ENCODE measurements at places on chromosomes 12 and 14.

GRCh38 chr14:23729720-23730387, 93.7 kb downstream of the DHRS2 start:
- DNase-seq: no peak

DNA sequence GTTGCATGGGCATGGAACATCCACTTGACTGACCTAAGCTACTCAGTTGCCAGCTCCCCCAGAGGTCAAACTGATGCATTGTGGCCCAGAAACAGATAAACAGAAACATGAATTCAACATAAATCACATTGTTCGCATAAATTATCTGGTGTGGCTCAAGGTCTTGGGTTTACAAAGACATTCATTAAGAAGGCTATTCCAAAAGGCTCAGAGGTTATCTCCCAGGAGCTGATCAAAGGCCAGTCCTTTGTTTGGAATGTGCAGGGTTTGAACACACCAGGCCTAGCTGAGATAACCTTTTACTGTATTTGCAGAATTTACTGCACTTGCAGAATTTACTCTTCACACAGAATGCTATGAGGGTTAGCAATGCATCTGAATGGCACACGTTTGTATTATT, 96.4 kb upstream of the DCD start:
- DNase-seq: no peak

DNA sequence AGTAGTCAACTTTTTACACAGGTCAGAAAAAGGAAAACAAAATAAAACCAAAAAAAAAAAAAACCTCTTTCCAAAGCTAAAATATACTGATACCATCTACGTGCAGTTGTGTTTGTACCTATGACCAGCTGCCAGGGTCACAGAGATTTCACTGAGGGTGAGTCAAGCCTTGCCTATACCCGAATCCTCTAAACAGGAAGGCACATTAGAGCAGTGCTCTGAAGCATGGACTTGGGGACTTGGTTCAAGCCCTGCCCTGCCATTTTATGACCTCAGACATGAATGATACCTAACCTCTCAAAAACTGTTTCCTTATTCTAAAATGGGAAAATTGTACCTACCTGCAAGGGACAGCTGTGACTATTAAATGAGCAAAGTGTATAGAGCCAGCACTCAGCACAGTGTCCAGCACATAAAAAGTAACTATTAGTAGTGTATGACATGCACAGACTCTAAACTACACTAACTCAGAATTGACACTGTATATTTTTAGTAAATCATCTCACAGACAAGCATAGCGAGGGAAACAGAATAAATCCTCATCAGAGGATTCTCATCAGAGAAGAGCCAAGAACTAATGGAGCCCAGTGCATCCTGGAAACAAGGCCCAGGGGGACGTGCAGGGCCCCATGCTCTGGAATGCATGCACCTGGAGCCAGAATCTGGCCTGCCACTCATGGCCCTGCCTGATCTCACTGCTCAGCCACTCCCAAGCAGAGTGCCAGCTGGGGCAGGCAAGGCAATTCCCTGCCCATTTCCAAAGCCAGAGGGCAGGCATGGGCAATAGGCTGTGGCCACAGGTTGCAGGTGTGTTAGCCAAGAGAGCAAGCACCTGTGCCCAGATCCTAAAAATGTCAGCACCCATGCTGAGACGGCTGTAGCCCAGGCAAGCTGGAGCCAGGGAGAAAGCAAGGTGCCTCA, 57.0 kb downstream of the NT5DC3 start:
- DNase-seq: no peak

DNA sequence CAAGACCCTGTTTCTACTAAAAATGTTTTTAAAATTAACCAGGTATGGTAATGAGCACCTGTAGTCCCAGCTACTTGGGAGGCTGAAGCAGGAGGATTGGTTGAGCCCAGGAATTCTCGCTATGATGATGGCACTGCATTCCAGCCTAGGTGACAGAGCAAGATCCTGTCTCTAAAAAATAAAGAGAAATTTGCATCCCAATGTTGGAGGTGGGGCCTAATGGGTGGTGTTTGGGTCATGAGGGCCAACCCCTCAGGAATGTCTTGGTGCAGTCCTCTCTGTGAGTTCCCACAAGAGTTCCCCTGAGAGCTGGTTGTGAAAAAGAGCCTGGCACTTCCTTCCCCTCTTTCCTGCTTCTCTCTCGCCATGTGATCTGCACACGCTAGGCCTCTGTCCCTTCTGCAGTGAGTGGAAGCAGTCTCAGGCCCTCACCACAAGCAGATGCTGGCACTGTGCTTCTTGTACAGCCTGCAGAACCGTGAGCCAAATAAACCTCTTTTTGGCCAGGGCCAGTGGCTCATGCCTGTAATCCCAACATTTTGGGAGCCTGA, 11.3 kb downstream of the ACOT6 start:
- DNase-seq: no peak

DNA sequence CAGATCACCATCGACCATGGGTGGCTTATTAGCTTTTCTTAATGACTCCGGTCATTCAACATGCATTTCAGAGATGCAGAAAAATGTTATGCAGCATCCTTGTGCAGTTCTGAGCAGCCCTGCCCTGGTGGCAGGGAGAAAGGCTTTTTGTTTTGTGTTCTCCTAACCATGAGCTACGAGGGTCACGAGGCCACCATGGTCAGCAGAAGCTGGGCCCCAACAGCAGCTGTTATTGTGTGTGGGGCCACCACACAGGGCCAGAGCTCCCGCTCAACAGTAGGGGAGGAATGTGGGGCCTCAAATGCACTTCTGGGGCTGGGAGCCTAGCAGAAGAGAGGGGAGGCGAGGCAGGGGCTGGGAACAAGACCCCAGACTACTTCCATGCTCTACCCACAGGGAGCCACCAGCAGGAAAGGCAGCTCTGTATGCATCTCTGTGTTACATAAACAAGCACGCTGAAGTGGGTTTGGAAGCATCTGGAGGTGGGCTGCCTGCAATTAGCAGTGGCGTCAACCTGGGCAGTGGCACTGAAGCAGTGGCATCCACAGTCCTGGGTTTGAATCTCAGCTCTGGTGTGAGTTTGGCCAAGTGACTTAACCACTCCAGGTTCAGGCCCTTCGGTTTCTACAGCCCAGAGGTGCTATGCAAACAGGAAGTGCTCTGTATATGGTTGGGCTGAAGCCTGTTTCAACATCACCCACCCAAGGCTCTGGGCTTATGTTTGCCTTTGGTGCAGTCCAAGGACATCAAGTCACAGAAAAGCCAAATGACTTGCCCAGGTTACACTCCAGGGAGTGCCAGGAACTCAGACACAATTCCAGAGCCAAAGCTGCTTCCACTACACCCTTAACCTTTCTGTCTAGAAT, 16.3 kb downstream of the GLTP start:
- no peak for DNase-seq

DNA sequence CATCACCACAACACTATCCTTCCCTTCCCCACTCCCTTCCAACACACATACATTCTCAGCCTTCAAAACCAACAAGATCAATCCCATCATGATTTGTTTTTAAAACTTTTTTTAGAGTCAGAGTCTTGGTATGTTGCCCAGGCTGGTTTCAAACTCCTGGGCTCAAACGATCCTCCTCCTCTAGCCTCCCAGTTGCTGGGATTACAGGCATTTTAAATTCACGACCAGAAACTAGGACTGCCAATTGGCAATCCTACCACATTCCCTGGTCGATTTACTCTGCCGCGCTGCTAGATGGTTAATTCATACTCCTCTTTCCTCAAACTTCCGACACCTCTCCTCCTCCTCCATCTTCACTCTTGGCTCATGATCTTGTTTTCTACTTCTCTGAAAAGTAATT, 37.5 kb upstream of the TMCC3 start:
- no peak for DNase-seq

- DNase-seq: no peak
Measured at GRCh38 chr14:93688239-93688666, 100.0 kb downstream of the PRIMA1 start.

- DNase-seq: no peak
Measured at GRCh38 chr14:75851574-75851866, 130.3 kb downstream of the TGFB3 start.

DNA sequence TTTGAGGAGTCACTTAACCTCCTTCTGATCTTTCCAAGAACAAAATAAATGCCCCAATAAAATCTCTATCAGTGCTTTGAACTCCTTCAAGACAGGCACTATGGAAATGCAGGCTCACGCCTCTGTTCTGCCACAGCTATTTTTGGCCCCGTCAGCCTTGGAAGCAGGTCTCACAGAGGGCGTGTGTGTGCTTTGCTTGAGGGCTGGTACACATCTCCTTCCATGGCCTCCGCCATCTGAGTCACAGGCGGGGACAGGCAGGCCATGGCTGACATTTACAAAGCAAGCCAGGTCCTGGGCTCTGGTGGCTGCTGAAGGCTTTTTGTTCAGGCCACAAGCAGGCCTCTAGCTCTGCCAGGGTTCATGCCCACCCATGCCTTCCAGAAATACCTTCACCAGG, 16.0 kb downstream of the PRIMA1 start:
- no peak for DNase-seq

DNA sequence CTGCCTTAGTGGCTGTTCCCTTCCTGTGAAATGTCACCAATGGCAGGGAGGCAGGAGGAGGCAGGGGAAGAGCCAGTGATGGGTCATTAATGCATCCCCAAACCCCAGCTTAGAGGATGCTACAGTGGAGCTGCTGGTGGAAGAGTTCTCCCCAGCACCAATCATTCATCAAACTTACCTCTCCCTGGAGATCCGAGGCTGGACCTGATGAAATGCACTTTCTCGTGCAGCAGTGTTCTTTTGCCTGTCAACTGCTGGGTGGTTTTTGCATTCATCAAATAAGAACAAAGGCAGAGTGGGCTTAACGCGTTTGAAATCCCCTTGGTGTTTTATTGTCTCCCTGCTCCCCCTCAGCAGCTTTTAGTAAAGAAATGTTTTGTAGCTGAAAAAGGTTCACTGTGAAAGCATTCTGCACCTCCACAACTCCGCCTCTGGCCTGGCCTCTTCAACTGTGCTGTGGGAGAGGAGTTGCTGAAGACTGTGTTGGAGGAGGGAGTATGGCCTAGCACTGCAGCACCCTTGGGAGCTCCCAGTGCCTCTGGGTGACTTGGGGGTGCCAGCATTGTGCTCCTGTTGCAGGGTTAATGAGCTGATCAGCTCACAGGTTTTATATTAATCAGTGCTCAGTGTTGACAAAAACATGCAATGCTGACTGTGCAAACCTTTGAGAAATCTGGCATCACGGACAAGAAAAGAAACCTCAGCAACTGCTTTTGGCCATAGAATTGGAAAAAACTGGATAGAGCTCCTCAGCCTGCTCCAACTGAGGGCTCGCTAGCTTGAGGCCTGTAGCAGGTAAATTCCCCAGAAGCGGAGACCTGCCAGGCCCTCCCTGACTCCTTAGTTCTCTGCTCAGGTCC, 14.4 kb downstream of the TSPAN9 start:
- no peak for DNase-seq

DNA sequence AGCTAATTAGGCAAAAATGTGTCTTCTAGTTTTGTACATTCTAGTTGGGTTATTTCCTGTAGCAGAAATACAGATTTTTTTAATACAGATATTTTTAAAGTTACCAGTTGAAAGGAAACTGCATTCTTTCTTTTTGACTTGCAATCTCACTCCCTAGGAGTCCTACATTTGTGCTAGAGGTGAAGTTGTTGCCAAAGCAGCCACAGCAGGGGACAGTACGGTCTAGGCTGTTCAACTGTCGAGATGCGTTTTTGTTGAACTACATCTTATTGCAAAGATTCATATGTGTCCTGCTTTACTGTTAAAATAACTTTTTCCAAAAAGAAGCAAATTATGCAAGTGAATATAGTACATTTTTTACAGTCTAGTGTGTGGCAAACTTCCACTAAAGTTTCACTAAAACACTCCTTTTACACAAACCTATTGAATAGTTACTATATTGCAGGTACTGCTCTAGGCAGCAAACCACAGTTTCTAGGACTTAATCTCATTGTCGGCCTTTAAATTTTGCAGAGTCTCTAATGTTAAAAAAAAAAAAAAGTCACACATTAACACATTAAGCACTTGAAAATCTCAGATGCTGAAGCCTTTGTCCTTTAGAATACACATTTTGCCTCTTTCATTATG, 30.2 kb upstream of the SRGAP1 start:
- no peak for DNase-seq

DNA sequence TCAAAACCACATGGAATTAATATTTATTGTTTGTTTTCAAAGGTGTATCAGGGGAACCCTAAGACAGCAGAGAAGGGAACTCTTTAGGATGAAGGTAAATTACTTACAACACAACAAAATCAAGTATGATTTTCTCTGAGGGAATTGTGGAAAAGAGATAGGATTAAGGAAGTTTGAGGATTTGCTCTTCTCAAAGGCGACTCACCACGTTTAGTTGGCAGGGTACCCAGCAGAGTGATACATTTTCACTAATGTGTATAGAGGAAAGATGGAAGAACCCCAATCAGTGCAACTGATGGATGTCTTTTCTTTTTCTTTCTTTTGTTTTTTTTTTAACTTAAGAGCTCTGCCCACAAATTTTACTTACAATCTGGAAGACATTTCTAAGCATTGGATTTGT, 499.2 kb downstream of the CCER1 start:
- DNase-seq: no peak

DNA sequence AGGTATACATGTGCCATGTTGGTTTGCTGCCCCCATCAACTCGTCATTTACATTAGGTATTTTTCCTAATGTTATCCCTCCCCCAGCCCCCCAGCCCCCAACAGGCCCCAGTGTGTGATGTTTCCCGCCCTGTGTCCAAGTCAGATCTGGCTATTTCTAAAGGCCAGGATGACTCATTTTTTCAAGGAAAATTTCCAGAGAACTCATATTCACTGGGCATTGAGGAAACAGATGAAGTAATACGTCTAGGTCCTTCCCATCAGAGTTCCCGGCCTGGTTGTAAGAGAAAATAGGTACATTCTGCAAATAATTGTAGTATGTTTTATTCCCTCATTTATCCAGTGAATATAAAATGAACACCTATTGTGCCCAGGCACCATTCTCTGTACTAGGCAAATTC, 345.2 kb downstream of the BCL11B start:
- DNase-seq: no peak

DNA sequence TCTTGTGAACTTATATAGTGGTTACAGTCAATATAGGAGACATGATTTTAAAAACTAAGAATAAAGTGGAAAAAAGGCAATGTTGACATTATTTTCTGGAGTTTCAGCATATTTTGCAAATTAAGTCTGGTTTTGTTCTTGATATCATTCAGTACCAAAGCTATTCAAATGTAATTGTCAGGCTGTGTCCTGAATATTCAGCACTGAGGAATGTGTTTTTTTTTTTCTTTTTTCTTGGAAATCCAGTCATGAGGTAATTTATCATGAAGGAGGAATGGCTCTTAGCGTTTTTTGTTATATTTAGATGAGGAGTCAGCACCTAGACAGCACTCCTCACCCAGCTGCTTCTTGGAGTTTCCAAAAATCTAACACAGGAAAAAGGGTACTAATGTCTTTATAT, 225.5 kb downstream of the CCDC91 start:
- no peak for DNase-seq

All from vagina (tissue), 2 donors.